DMS 273 treated with DMSO at 0.1 percent for 48 hours (cell line): ENCODE measurements at places on chromosomes 2 and 18.

GRCh38 chr2:73260338-73260984 is 23.8 kb downstream of the FBXO41 start:
- DNase-seq, result no peak

DNA sequence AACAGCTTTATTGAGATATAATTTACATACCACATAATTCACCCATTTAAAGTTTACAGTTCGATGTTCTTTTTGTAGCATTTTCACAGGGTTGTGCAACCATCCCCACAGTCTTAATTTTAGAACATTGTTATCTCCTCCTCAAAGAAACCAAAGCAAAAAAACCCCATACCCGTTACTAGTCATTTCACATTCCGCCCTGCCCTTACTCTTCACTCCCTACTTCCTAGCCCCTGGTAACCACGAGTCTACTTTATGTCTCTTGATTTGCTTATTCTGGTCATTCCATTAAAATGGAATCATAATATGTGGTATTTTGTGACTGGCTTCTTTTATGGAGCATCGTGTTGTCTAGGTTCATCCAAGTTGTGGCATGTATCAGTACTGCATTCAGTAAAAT is 137.7 kb downstream of the TANC1 start:
- no peak for DNase-seq

GRCh38 chr18:21851327-21851961 is 110.9 kb downstream of the MIB1 start:
- no peak for DNase-seq

GRCh38 chr18:24386681-24387080 is 10.9 kb downstream of the OSBPL1A start:
- no peak for DNase-seq

DNA sequence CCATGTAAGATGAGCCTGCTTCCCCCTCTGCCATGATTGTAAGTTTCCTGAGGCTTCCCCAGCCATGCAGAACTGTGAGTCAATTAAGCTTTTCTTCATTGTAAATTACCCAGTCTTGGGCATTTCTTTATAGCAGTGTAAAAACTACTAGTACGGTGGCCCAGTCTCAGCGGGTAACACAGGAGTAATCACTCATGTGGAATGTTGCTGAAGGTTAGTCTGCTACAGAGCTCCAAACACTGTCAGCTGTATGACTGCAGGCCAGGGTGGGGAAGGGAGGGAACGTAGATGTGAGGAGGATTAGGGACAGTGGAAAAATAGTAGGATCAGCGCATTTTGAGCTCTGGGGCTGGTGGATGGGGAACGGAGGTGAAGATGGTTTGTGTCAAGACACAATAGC is 711.2 kb upstream of the SOX11 start:
- no peak for DNase-seq
